Brain pericyte (primary cell): ENCODE measurements at places on chromosomes 11 and 22.

GRCh38 chr11:44883277-44883676 is 67.4 kb downstream of the TP53I11 start:
- DNase-seq, result no peak

DNA sequence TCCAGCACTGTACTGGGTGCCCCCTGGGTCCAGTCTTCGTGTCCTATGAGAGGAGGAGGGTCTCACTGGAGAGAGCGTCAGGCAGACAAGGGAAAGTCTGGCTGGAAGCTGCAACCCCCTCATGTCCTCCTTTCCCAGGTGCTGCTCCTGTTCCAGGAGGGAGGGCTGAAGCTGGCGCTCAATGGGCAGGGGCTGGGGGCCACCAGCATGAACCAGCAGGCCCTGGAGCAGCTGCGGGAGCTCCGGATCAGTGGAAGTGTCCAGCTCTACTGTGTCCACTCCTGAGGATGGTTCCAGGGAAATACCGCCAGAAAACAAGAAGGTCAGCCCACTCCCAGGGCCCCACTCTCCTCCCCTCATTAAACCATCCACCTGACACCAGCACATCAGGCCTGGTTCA is 10.2 kb downstream of the LGALS12 start:
- DNase-seq, result no peak

DNA sequence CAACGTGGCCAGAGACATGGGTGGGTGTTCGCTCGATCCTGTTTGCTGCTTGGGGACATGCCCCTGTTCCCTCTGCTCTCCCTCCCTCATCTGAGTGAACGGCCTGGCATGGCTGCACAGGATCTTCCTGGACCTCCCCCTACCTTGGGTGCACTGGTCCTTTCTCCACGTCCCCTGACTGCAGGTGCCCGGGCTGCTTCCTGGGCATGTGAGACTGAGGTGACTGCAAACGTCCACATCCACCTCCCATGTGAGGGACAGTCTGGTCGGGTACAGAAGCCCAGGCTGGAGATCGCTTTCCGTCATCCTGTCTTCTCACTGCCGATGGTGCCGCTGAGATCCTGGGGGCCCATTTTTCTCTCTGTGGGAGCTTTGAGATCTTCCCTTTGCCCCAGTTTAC is 11.8 kb downstream of the SULT4A1 start:
- DNase-seq, result no peak

DNA sequence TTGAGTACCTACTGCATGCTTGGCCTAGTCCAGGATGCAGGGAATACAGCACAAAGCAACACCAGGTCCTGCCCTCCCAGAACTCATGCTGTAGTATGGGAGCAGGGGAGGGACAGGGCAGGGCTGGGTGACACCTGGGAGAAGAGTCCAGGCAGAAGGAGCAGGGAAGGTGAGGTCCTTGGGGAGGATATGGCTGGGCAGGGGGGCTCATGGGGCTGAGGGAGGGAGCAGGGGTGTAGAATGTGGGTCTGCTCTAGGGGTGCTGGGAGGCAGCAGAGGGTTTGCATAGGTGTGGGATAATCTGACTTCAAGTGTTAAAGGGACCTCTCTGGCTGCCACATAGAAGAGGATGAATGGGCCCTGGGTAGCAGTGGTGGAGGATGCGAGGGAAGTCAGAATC is 4.8 kb downstream of the TOP3B start:
- no peak for DNase-seq

DNA sequence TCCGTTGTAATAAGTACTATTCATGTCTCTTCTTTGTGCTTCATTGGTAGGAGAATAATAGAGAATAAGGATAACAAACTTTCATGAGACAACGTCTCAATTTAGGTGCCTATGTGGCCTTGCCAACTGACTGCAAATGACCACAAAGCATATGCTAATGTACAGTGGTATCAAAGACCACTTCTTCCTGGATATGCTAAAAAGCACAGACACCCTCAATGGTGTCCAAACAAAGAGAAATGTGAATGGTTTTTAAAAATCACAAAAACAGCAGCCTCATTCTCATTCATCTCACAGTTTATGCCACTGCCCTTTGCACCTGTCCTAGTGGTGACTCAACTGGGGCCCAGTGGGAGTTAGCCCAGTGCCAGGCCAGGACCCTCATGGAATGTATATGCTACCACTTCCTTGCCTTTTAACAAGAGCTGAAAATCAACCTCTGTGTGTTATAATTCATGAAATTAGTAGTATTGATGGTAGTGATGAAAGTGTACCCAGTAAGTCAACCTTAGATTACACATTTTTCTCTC is 65.2 kb upstream of the MTMR2 start:
- DNase-seq, result no peak
